Breast epithelium (tissue), 4 donors: ENCODE measurements at places on chromosomes 3 and 15. TPM values are rescaled to one million over a fixed set of nuclear protein-coding genes. Genes with fewer than 3 reads are reported as not detected.

DNA sequence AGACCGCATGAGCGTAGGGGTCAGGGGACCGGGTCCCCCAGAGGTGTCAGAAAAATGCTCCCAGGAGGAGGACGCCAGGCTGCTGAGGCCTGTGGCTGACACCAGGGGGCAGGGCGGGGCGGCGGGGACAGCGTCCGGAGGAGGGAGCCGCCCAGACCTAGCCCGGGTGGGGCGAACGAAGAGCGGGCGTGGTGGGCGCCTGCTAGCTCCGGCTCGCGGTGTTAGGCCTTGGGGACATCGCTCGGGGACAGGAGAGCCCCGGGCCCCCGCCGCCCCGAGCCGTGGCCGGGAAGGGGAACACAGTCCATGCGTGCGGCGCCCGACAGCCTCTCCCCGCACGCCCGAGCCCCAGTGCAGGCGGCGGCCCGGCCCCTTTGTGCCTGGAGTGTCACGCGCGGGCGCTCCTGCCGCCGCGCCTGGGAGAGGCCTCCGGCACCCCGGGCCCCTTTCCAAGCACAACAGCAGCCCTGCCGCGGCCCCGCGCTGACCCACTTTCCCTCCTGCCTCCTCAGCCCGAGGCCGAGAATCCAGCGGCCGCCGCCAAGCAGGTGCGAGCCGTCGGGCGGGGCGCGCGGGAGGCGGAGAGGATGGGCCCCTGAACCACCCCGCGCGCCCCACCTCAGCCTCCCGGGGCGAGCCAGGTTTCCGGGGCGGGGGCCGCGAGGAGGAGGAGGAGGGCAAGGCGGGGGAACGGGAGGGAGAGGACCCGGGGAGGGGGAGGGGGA is 111.0 kb upstream of the KLF13 start:
- H3K27ac ChIP-seq: peak overlapping the region; percentile 96
- H3K4me3 ChIP-seq: peak overlapping the region; percentile 58
- peaks cover 9% of the 10 kb centered on the region for H3K4me1 ChIP-seq
- H3K27me3 ChIP-seq: no peaks in the 10 kb centered on the region
- DNase-seq: peak; percentile 88

- H3K4me3 ChIP-seq: no peak overlapping the region
- H3K27ac ChIP-seq: no peak overlapping the region
- no peak for DNase-seq
- no peaks in the 10 kb centered on the region for H3K27me3 ChIP-seq
These were observed 30.3 kb downstream of the ARL14 start for GRCh38 chr3:160707187-160707794.

The CYP19A1 gene
- 6.9 TPM for total RNA-seq

The MESP2 gene
- not detected for total RNA-seq

The MINDY4B gene
- not detected for total RNA-seq

The MBNL1 gene
- 314 TPM for total RNA-seq
